ENCODE measurements at places on chromosomes 13 and 19. TPM values are rescaled to one million over a fixed set of nuclear protein-coding genes. Genes with fewer than 3 reads are reported as not detected.

SCN1B gene
- 0.41 TPM for polyA plus RNA-seq

PROZ gene
- polyA plus RNA-seq: 0.86 TPM

TICAM1 gene
- 6.1 TPM for polyA plus RNA-seq

TMEM38A gene
- 8.9 TPM for polyA plus RNA-seq

ATP8A2 gene
- 5.4 TPM for polyA plus RNA-seq

GRCh38 chr13:102225892-102226291, 176.0 kb downstream of the FGF14 start:
- DNase-seq: no peak

DNA sequence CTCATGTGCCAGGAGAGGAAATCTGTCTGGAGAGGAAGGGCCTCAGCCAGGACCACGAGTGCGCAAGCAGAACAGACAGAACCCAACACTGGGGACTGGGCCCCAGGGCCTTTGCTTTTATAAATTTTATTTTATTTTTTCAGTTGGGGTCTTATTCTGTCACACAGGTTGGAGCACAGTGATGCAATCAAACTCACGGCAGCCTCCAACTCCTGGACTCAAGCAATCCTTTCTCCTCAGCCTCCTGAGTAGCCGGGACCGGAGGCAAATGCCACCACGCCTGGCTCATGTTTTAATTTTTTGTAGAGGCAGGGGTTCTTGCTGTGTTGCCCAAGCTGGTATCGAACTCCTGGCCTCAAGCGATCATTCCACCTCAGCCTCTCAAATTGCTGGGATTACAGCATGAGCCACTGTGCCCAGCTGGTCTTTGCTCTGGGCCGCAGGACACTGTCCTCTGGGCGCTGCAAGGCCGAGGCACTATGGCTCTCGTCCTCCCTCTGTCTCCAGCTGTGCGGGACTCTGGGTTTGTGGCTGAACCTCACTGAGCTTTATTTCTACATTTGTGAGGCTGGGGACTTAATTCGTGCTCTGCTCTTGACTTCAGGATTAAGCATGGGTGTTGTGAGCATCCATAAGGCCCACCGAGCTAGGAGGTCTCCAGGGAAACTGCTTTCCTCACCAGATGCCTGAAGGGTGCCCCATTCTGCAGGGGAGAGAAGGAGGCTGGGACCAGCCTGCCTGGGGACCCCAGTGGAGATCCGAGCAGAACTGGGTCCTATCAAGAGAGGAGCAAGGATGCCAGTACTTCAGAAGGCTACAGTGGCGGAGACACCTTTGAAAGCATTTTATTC, 144.2 kb upstream of the VSTM2B start:
- DNase-seq: no peak

DNA sequence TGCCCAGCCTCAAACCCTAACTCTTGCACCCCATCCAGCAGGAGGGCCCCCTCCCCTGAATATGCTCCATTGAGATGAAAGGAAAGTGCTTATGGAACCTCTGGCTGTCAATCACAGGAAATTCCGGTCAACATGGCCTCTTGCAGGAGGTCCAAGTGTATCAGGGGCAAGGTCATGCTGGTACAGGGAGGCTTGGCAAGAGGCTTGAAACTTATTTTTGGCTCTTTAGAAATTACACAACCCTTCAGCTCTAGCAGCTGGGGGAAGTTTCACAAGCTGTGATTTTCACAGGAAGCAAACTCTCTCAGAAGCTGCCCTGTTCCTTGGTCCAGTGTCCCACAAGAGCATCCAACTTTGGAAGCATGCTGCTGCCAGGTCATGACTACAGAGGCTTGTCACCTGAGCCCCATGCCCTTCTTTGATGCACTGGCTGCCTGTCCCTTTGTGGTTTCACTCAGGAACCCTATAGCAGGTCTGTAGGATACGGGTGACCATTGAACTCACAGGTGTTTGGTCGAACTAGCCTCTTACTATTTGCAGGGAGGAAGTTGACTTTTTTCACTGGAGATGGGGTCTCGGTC, 8.4 kb downstream of the ASF1B start:
- no peak for DNase-seq

All from left renal cortex interstitium (tissue), 4 donors.